Muscle of leg (tissue), 16 donors: ENCODE measurements at places on chromosomes 5 and 9. TPM values are rescaled to one million over a fixed set of nuclear protein-coding genes. Genes with fewer than 3 reads are reported as not detected.

Gene ZNF608
- total RNA-seq = 19.5 TPM

Gene SMU1
- 24.6 TPM for total RNA-seq

Gene ANP32B
- total RNA-seq = 18.6 TPM

Gene PPP2R2B
- 3.5 TPM for total RNA-seq

Gene TAF1L
- total RNA-seq = under 0.01 TPM

Gene TRIP13
- total RNA-seq = 5.7 TPM

Gene AHRR
- 2.8 TPM for total RNA-seq

Gene GPX8
- 78.1 TPM for total RNA-seq

Gene TRIM36
- total RNA-seq = 2.0 TPM

Gene SMIM3
- total RNA-seq = 9.8 TPM

Gene BTF3
- total RNA-seq = 522 TPM

Gene P4HA2
- 56.1 TPM for total RNA-seq

Gene HSD17B3
- total RNA-seq = 0.53 TPM

Gene NME5
- 0.44 TPM for total RNA-seq

Gene LCN9
- total RNA-seq = not detected

Gene IL33
- 27.4 TPM for total RNA-seq

Gene PGM5
- total RNA-seq = 61.0 TPM

Gene TAF11L10
- not detected for total RNA-seq

Gene EHMT1
- total RNA-seq = 29.9 TPM

Gene FGF10
- 7.8 TPM for total RNA-seq

Gene NELFB
- 25.9 TPM for total RNA-seq

Gene IFNA21
- not detected for total RNA-seq

Gene ARHGEF28
- total RNA-seq = 4.7 TPM

Gene TNFSF15
- total RNA-seq = 0.35 TPM

Gene NMUR2
- 0.18 TPM for total RNA-seq

Gene NEUROG1
- total RNA-seq = not detected

Gene SH3RF2
- total RNA-seq = 4.4 TPM

Gene GPR150
- 0.09 TPM for total RNA-seq

Gene CAMK4
- 7.5 TPM for total RNA-seq

Gene PTTG1
- total RNA-seq = 40.5 TPM

Gene COL5A1
- 330 TPM for total RNA-seq

Gene FGF18
- 27.8 TPM for total RNA-seq

Gene SHC3
- total RNA-seq = 0.53 TPM

Gene IRGM
- total RNA-seq = not detected

Gene INVS
- 16.9 TPM for total RNA-seq

Gene ENG
- 9.3 TPM for total RNA-seq

Gene STING1
- total RNA-seq = 19.3 TPM

Gene PPP3R2
- 0.04 TPM for total RNA-seq

Gene PLPP6
- 3.1 TPM for total RNA-seq

Gene CCDC69
- 61.4 TPM for total RNA-seq

Gene EGFLAM
- total RNA-seq = 38.0 TPM

Gene FIBCD1
- not detected for total RNA-seq

Gene TSPAN17
- 15.5 TPM for total RNA-seq
